Stimulated activated CD4-positive, alpha-beta T cell treated with anti-CD3 and anti-CD28 coated beads, Interleukin-15, amount 100 ng/mL, for 1 hour (primary cell): ENCODE measurements at places on chromosomes 5 and 9.

GRCh38 chr9:23621188-23621587 lies 204.9 kb downstream of the ELAVL2 start:
- DNase-seq: no peak

- no peak for DNase-seq
Observed at GRCh38 chr9:123680352-123680751, 249.6 kb downstream of the DENND1A start.

GRCh38 chr5:66829826-66830225 lies 233.6 kb downstream of the MAST4 start:
- no peak for DNase-seq

- DNase-seq: no peak
Observed at GRCh38 chr5:127820910-127821553, 117.8 kb downstream of the CCDC192 start.

DNA sequence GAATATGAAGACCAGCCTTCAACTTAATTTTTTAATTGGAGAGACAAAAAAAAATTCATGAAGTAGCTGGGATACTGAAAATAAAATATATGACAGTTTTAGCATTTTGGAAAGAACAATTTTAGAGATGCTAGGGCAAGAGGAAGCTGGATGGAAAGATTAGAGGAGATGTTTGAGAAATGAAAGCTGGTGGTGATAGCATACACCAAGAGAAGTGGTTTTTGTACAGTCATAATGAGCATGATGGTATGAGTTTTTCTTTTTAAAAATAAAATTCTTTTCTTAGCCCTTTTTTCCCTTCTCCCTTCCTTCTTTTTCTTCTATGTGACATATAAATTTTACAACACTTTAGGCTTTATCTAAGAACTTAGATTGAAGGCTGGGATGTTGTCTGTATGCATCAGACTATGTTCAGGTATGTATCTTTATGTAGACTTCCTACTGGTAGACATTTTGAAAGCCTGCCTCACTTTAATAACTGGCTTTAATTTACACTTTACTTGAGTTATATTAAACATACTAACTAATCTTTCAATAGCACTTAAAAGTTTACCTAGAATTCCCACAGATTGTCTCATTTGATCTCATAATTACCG lies 522.5 kb downstream of the TLE4 start:
- no peak for DNase-seq

GRCh38 chr5:34751807-34752736 lies 86.9 kb upstream of the TTC23L start:
- no peak for DNase-seq

DNA sequence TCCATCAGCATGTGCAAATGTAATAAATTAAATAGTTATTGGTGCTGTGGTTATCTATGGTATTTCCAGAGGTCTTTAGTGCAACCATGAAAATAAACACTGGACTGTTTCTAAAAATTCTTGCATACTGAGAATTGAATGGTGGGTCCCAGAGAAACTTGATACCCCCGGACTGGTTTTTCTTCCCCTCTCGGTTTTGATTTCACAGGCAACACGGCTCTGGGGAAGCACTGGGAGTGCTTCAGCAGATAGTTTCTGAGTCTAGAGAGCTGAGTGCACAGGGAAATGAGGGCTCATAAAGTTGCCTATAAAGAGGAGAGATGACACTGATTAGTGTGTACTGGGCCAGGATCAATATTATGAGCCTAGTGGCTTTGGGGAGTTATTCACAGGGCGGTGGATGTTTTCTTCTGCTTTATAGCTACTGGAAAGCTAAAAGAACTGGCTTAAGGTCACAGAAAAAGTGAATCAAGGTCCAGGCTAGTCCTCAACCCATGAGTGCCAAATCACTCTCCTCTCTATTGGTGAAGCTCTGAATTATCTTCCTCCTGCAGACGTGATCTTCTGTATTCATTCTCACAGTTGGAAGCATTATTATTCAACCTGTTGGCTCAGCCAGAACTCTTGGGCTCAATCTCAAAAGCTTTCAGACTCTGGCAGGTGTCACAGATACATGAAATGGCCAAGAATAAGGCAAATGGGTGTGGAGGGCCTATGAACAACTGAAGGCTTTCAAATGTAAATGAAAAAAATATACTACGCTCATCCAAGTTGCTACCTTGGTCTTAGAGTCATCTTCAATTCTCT lies 170.2 kb upstream of the HMHB1 start:
- DNase-seq: no peak
